Activated CD8-positive, alpha-beta T cell treated with anti-CD3 and anti-CD28 coated beads for 36 hours (primary cell): ENCODE measurements at places on chromosomes 2 and 18. TPM values are rescaled to one million over a fixed set of nuclear protein-coding genes. Genes with fewer than 3 reads are reported as not detected.

The EFR3B gene
- 0.16 TPM for total RNA-seq

The OTOS gene
- not detected for total RNA-seq

The MYO7B gene
- 1.2 TPM for total RNA-seq

DNA sequence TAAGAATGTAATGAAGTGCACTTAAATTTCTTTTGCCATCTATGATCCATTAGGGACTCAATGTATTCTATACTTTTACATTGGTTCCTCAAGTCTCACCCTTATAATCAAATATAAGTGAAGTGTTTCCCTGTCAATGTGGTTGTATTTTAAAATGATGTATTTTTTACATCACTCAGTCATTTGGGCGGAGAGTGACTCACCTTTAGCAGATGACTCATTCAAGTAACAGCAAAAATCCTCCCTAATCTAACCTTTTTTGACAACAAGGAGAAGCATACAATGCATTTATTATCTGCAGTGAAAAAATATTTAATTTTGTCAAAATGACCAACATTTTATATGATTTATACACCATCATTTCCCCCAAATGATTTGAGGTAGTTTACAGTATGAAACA is 94.4 kb downstream of the FANCL start:
- H3K4me3 ChIP-seq, result no peak overlapping the region
- no peak overlapping the region for H3K27ac ChIP-seq
- peaks cover 20% of the 10 kb centered on the region for H3K36me3 ChIP-seq

DNA sequence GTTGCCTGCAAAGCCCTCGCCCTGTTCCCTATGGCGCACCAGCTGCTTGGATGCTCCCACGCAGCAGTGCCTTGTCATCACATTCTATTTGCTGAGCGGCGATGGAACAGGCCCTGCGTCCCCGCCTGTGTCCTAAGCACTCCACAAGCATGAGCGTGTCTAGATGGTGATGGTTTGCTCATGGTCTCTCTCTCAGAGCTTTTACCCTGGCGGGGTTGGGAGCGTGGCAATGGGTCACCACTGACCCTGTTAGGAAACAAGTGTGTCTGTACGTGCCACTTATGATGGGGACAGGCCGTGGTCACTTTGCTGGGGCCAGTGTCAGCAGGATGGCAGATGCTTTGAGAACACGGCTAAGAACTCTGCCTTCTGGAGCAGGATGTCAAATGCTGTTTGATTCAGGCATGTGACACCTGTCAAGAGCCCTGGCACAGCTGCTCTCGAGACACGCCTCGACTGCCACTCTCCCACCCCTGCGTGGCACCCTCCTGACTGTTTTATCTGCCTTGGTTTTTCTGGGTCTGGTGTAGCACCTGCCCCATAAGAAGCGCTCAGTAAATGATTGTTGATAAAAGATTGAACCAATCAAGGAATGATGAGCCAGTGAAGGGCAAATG is 44.2 kb downstream of the RRM2 start:
- H3K27me3 ChIP-seq, result no peaks in the 10 kb centered on the region
- no peak overlapping the region for H3K4me3 ChIP-seq
- no peak for DNase-seq
- peaks cover 3% of the 10 kb centered on the region for H3K36me3 ChIP-seq

DNA sequence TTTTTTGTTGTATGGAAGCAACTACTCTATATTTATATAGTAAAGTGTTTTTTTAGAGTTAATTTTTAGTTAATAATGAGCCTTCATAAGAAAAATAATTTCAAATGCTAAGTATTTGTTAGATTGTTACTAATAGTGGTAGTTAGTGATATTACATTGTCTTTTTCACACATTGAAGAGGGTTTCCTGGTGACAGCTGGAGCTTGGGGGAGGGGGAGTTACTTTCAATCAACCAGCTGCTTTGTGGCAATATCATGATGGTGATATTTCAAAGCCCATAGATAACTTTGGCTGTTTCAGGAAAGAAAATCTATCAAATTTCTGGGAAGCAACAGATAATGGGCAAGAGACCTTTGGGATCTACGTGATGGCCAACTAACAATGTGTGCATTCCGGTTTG is 4.1 kb downstream of the RHBDD1 start:
- H3K4me1 ChIP-seq, result peaks cover 60% of the 10 kb centered on the region
- H3K27me3 ChIP-seq, result no peaks in the 10 kb centered on the region
- peaks cover 57% of the 10 kb centered on the region for H3K36me3 ChIP-seq
- H3K27ac ChIP-seq, result peak overlapping the region; percentile 78
- peak; percentile 40 for DNase-seq

- no peak overlapping the region for H3K27ac ChIP-seq
- H3K27me3 ChIP-seq, result no peaks in the 10 kb centered on the region
- no peaks in the 10 kb centered on the region for H3K36me3 ChIP-seq
Observed at GRCh38 chr18:61991836-61992235, 99.0 kb upstream of the RNF152 start.

GRCh38 chr18:75201282-75202270 is 7.4 kb downstream of the PTGR3 start:
- H3K4me1 ChIP-seq, result peaks cover 32% of the 10 kb centered on the region
- H3K27me3 ChIP-seq, result peaks cover 11% of the 10 kb centered on the region
- H3K27ac ChIP-seq, result no peak overlapping the region
- DNase-seq, result no peak

- H3K4me1 ChIP-seq, result no peaks in the 10 kb centered on the region
- H3K4me3 ChIP-seq, result no peak overlapping the region
- no peaks in the 10 kb centered on the region for H3K27me3 ChIP-seq
- no peaks in the 10 kb centered on the region for H3K36me3 ChIP-seq
Observed at GRCh38 chr2:217817466-217818292, 185.1 kb downstream of the TNS1 start.
